ENCODE measurements at places on chromosomes 11 and 22. TPM values are rescaled to one million over a fixed set of nuclear protein-coding genes. Genes with fewer than 3 reads are reported as not detected.

Gene WNT11
- total RNA-seq, result not detected

Gene SLC22A6
- not detected for total RNA-seq

Gene TMPRSS6
- not detected for total RNA-seq

Gene GALR3
- not detected for total RNA-seq

Gene DEUP1
- not detected for total RNA-seq

Gene LIN7C
- 69.4 TPM for total RNA-seq

Gene MICAL3
- total RNA-seq, result 49.6 TPM

Gene GGTLC2
- total RNA-seq, result not detected

Gene CASP5
- 0.72 TPM for total RNA-seq

Gene OR52H1
- total RNA-seq, result not detected

Gene SMC1B
- not detected for total RNA-seq

Gene LMNTD2
- total RNA-seq, result 0.57 TPM

Gene PACSIN2
- 59.0 TPM for total RNA-seq

Gene PGA4
- total RNA-seq, result not detected
